IMR-90 (cell line): ENCODE measurements at places on chromosomes 16 and 17. TPM values are rescaled to one million over a fixed set of nuclear protein-coding genes. Genes with fewer than 3 reads are reported as not detected.

The PRSS36 gene
- under 0.01 and 0.18 TPM in 2 replicates for total RNA-seq

The PRAC1 gene
- not detected in 2 replicates for total RNA-seq

The PRM1 gene
- total RNA-seq: not detected in 2 replicates

The EPOP gene
- total RNA-seq: 0.28 and 0.36 TPM in 2 replicates

The CLEC10A gene
- total RNA-seq: not detected in 2 replicates

The VWA3A gene
- total RNA-seq: not detected in 2 replicates

The EFCAB13 gene
- total RNA-seq: 1.1 and 1.4 TPM in 2 replicates

The UNC45B gene
- not detected in 2 replicates for total RNA-seq

The GRAPL gene
- not detected in 2 replicates for total RNA-seq

The NPIPB13 gene
- 0.28 and 0.54 TPM in 2 replicates for total RNA-seq

The IRX6 gene
- not detected in 2 replicates for total RNA-seq

The KATNIP gene
- total RNA-seq: 16.7 and 18.9 TPM in 2 replicates

The ABCC12 gene
- under 0.01 TPM in 2 replicates for total RNA-seq

The ABCC11 gene
- total RNA-seq: under 0.01 and 0.18 TPM in 2 replicates

The LPO gene
- not detected in 2 replicates for total RNA-seq

The PLCD3 gene
- 5.3 and 5.6 TPM in 2 replicates for total RNA-seq

The TPSG1 gene
- not detected in 2 replicates for total RNA-seq

The OR3A3 gene
- total RNA-seq: not detected in 2 replicates

The CDIPT gene
- total RNA-seq: 47.1 and 48.3 TPM in 2 replicates

The MYH13 gene
- total RNA-seq: not detected in 2 replicates

The DYNLRB2 gene
- not detected in 2 replicates for total RNA-seq

The SLC22A31 gene
- total RNA-seq: 0.18 and 0.56 TPM in 2 replicates

The NACA2 gene
- total RNA-seq: not detected in 2 replicates

The SDK2 gene
- under 0.01 TPM in 2 replicates for total RNA-seq

The TSPAN10 gene
- 1.1 and 1.4 TPM in 2 replicates for total RNA-seq

The GABARAPL2 gene
- total RNA-seq: 33.3 and 55.8 TPM in 2 replicates

The IL32 gene
- 21.7 and 25.6 TPM in 2 replicates for total RNA-seq
